Activated CD4-positive, alpha-beta T cell treated with anti-CD3 and anti-CD28 coated beads, Interleukin-2, amount 50 U/mL, for 16 hours (primary cell): ENCODE measurements at places on chromosomes 4 and X.
A peak's percentile ranks its signal among the peaks of the same experiment; 100 is the strongest.

- DNase-seq = peak; percentile 44
Measured at GRCh38 chr4:75916091-75916661, 13.9 kb upstream of the PPEF2 start.

GRCh38 chr4:26268246-26268645 is 52.6 kb upstream of the RBPJ start:
- no peak for DNase-seq

DNA sequence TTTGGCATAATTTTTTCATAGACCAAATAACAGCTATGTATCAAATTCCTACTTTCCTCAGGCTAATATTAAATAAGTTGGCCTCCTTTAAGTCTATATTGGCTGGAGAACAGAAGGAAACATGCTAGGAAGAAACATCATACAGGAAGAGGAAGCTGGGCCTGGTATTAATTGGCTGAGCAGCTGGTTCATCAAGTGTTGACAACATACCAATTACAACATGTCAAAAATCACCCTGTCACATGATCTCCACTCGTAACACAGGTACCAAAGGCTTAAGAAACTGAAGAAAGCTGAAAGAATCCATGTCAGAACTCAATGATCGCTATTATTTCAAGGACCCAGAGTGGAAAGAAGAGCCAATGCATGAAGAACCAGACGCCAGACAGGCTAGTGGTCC is 10.5 kb downstream of the WDFY3 start:
- DNase-seq = no peak

GRCh38 chr4:183631577-183632198 is 27.3 kb downstream of the RWDD4 start:
- DNase-seq = no peak

DNA sequence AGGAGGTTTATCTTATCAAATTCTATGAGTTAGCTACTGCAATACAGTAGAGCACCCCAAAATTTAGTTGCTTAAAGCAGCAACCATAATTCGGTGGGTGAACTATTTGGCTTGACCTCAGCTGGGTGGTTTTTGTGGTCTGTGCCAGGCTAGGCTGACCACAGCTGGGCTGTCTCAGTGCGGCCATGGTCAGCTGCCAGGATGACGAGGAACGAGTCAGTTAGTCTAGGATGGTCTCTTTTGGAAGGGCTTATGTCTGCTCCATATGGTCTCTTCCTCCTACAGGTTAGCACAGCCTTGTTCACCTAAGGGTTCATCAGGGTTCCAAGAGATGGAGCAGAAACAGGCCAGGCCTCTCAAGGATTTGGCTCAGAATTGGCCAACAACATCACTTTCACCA is 210.4 kb downstream of the PALLD start:
- no peak for DNase-seq

GRCh38 chrX:1433646-1434357 is 18.9 kb downstream of the ASMTL start:
- no peak for DNase-seq

DNA sequence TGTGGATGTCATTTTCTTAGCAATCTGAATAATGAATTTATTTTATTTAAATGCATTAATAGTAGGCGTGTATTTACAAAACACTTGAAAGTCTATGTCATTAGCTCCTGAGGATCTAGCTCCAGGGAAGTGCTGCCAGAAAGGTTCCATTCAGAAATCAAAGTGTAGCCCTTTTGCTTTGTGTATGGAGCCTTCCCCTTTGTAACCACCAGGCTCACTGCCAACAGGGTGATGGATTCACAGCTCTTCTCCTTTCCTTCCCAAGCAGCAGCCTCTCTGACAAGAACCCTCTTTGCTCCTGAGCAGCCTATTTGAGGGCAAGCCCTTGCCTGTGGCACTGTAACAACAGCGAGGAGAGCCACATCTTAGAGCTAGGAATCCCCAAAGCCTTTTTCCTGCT is 286.0 kb upstream of the RASGEF1B start:
- no peak for DNase-seq
